ENCODE measurements at places on chromosomes 2 and 18.
A peak's percentile ranks its signal among the peaks of the same experiment; 100 is the strongest.

- DNase-seq: no peak
Measured at GRCh38 chr2:60359569-60359968, 193.9 kb downstream of the BCL11A start.

GRCh38 chr2:37477921-37478320 is 133.5 kb downstream of the QPCT start:
- DNase-seq: no peak

DNA sequence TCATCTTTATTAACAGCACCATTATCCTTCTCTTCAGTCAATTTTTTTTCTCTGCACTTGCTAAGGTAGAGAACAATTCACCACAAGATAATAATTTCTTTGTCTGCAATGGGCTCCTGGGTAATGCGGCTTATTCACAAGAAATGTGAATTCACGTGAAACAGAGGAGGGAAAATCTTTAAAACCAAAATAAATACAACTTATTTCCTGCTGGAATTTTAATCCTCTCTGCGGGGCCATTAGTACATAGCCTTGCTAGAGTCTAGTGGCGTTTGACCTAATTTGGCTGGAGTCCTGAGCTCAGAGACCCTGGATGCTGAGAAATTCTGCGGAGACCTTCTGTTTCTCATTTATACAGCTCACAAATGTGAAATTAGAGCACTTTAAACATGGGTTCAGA is 319.3 kb upstream of the MMADHC start:
- no peak for DNase-seq

GRCh38 chr2:186693446-186693832 is 421 bp upstream of the FAM171B start:
- DNase-seq: no peak

DNA sequence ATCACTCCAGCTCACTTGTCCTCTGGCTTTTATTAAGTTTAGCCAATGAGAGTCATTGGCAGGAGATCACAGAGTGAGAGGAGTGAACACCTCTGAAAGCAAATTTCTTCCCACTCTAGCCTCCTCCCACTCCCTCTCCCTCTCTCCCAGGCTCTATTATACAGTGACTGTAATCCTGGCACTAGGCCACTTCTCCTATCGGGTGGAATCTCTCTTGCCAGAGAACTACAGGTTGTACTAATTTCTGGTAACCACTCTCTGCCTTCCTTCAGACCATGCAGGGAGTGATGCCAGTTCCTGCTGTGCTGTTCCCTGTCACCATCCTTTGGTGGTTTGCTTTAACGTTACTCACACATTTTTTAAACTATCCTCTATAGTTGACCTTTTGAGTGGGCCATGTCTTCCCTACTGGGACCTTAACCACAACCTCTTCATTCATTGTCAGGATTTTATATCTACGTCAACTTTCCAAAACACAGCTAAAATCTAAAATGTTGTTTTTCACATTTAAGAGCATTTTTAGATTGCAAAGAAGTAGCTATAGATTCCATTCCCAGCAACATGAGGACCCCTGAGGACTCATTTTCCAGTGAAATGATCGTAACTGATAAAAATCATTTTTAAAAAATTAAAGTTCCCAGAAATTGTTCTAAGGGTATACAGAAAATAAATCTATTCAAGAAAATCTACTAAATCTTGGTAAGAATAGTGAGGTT is 217.1 kb downstream of the MREG start:
- no peak for DNase-seq

GRCh38 chr2:26606847-26607190 is 34.3 kb downstream of the CIB4 start:
- no peak for DNase-seq

DNA sequence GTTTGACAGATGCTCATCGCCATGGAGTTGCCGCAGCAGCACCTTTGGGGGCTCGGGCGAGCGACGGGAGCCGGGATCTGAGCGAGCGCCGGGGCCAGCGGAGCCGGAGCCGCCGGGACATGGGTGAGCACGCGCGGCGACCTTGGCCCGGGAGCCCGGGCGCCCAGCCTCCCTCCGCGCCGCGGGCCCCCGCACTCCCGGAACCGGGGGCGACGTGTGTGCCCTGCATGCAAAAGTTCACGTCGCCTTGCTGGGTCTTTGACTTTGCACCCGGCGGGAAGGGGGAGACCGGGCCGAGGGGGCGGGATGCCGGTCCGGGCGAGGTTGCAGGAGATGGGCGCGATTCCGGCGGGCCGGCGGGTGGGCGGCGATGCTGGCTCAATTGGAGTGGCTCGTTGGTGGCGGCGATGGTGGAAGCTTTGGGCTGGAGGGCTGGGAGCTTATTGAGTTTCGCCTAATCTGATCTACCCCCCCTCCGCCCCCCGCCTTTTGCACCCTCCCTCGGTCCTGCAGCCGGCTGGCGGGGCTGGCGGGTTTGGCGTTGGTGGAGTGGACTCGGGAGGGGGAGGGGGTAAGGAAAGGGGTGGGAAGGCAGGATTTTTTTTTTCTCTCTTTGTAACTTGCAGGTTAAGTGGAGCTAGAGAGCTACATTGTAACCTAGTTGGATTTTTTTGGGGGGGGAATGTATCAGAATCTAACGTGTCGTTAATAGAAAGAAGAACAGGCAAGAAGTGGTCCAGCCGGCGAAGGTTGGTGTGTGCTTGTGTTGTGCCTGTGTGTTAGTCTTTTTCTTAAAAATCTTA is at the start of gene SETBP1:
TSS of gene SETBP1 (plus strand) at position 616 of the 803 bp plus-strand sequence. CDS start 20,459 bp downstream, outside the sequence.
- peak; percentile 74 for DNase-seq

- DNase-seq: no peak
Measured at GRCh38 chr2:178882666-178883440, 75.6 kb upstream of the TTN start.

GRCh38 chr18:56489893-56490292 is 148.5 kb downstream of the TXNL1 start:
- DNase-seq: no peak

DNA sequence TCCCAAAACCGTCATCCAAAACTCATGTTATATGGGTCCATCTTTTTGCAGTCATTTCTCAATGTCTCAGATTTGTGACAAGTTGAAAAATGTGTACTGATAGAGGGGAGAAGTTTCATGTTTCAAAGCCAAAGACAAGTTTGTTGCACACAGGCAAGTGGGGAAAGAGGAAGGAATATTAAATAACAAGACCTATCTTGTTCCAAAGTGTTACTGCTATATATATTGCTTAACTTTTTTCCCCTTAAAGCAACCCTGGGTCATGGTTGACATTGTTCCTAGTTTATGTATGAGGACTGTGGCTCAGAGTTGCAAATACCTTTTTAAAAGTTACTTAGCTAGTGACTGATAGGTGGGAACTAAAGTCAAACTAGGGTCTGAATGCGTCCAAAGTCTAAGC is 1.7 kb downstream of the ITGA4 start:
- no peak for DNase-seq

GRCh38 chr18:48538531-48539405 is at the start of gene CTIF:
TSS of gene CTIF (plus strand) at chr18:48539031. CDS start at chr18:48619566, 80,535 bp downstream.
- peak; percentile 70 for DNase-seq

- no peak for DNase-seq
Measured at GRCh38 chr18:74645679-74646078, 48.0 kb downstream of the ZNF407 start.

DNA sequence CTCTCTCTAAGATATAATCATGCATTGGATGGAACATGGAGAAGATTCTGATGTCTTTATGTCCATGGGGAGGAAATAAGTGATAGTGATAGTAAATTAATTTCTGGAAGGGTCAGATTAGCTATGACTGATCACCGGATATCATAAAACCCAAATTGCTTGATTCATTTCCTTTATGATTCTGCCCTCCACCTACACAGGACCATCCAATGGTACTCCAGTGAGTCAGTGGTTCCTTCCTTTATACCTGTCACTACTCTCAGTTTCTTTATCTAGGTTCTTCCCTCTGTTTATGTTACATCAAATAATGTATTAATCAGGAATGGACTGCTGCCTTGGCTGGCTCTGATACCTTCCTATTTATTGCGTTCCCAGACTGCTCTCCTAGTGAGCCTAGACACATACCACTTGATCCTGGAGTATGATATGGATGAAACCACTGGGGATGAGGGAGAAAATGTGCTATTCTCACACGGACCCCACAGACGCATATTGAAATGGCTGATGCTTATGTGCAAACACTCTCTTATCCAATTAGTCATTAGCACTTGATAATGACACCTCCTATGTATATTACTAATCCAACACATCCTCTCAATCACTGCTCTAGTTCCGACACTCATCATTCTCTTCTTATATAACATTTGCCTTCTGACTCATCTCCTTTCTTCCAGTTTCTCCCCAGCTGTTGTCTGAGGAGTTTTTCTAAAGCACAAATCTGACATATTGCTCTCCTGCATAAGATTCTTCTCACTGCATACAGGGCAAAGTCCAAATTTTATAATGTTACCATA is 315.6 kb downstream of the INSIG2 start:
- DNase-seq: no peak

GRCh38 chr2:77521931-77522470 is at the start of gene LRRTM4:
TSS of gene LRRTM4 (minus strand) at chr2:77522376.
- no peak for DNase-seq
